T-helper 2 cell (primary cell): ENCODE measurements at places on chromosomes 4 and X.

DNA sequence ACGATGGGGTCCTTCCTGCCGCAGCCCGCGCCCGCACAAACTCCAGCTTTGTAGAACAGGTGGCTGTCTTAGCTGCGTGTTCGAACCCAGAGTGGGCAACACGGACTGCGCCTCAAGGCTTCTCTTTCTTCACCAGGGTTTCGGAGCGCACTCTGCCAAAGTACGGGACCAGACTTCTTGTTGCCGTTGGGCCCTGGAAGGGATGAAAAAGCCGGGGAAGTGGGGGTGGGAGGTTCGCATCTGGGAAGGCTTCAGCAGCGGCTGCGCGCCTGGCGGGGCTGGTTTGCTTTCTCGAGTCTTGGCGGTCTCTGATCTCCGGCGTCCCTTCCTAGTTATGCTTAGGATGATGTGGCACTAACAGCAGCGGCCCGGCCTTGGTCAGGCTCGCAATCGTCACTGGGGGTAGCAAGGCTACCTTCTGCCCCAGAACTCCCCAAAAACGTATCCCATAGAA lies 673 bp downstream of the PARM1 start:
- no peak for DNase-seq

- DNase-seq = no peak
Measured at GRCh38 chrX:38275615-38276014, 51.7 kb downstream of the RPGR start.

- no peak for DNase-seq
Measured at GRCh38 chr4:10182446-10183424, 66.1 kb upstream of the WDR1 start.

GRCh38 chrX:138018145-138018799 lies 452.3 kb downstream of the ZIC3 start:
- DNase-seq = no peak

GRCh38 chr4:103443324-103443723 lies 245.2 kb upstream of the CENPE start:
- DNase-seq = no peak

DNA sequence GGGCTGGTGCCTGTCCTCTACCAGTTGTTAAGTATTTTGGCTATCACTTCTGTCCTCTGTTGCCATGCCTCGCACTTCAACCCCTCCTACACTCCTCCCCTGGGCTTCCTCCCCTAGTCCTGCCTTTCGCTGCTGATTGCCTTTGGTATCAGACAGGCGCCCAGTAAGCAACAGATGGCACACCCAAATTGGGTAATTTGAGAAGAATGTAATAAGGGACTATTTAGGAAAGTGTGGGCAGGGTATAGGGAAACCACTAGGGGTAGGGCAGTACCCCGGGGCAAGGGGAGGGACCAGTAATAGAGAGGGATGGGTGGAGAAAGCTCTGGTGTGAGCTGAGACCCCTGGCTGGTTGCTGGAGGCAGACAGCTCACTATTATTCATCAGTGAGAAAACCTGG lies 172.7 kb upstream of the USP9X start:
- no peak for DNase-seq

DNA sequence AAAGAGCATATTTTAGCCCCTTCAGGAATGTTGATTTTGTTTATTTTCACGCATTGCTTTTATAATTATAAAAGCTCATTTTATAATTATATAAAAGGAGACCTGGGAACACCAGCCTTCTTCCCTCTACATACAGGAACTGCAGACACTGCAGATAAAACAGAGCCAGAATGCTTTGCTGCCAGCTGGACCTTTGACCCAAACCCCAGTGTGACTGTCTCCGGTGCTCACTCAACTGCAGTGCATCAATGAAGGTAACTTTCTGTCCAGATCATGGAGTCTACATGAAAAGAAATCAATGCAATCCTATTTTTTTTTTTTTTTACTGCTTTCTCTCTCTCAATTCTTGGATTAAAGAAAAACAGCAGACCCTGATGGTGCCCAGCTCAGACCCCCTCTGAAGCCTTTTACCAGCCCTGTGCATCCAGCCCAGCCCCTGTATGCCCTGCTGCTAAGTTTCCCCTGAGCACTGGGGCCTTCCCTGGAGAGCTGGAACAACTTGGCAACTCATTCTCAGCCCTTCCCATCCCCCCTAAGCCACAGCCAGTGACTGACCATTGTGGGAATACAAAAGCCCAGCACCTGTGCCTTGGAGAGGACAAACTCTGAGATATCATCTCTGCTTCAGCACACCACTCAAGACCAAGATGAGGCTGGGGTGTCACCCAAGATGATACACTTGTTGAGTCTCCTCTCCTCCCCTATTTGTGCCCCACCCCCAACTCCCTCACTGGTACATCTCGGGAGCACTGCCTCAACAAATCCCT lies 182.1 kb downstream of the EVC2 start:
- DNase-seq = no peak

- no peak for DNase-seq
Measured at GRCh38 chr4:78057600-78058550, 752 bp downstream of the FRAS1 start.

GRCh38 chr4:88674979-88675378 lies 22.6 kb downstream of the NAP1L5 start:
- no peak for DNase-seq

GRCh38 chr4:186719925-186720694 lies 3.5 kb downstream of the FAT1 start:
- DNase-seq = no peak

- peak; percentile 21 for DNase-seq
Measured at GRCh38 chrX:130916636-130917422, 13.8 kb upstream of the ENOX2 start.

- DNase-seq = no peak
Measured at GRCh38 chr4:17493619-17494018, 18.3 kb downstream of the QDPR start.

GRCh38 chr4:154559494-154560418 lies 3.1 kb upstream of the FGB start:
- no peak for DNase-seq

GRCh38 chr4:120929847-120930246 lies 7.3 kb upstream of the PRDM5 start:
- no peak for DNase-seq
